WTC11 (cell line): ENCODE measurements at places on chromosomes 4 and X.
A peak's percentile ranks its signal among the peaks of the same experiment; 100 is the strongest.

- no peak for DNase-seq
Measured at GRCh38 chrX:38357747-38358673, 5.6 kb downstream of the OTC start.

DNA sequence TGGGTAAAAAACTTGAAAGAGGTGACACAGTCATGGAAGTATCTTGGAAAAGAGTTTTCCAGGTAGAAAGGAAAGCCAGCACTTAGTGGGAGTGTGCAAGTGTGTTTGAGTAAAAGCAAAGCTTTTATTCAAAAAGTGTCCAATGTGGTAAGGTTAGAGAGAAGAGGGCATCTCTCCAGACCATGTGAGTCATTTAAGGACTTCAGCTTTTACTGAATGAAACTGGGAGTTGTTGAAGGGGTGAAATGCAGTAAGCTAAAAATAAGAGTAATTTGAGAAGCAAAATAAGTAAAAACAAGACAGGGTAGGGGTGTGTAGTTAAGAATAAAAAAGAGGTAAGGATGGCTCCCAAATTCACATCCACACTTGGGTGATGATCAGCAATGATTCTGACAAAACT lies 238.9 kb downstream of the SLC7A11 start:
- no peak for DNase-seq

GRCh38 chr4:179028321-179028720 lies 1586.1 kb upstream of the AGA start:
- no peak for DNase-seq

GRCh38 chrX:44974451-44974850 lies 101.5 kb downstream of the KDM6A start:
- DNase-seq, result no peak

- DNase-seq, result no peak
Measured at GRCh38 chr4:39324446-39324845, 41.7 kb downstream of the RFC1 start.

GRCh38 chr4:67603310-67604028 lies 44.9 kb downstream of the STAP1 start:
- DNase-seq, result no peak

DNA sequence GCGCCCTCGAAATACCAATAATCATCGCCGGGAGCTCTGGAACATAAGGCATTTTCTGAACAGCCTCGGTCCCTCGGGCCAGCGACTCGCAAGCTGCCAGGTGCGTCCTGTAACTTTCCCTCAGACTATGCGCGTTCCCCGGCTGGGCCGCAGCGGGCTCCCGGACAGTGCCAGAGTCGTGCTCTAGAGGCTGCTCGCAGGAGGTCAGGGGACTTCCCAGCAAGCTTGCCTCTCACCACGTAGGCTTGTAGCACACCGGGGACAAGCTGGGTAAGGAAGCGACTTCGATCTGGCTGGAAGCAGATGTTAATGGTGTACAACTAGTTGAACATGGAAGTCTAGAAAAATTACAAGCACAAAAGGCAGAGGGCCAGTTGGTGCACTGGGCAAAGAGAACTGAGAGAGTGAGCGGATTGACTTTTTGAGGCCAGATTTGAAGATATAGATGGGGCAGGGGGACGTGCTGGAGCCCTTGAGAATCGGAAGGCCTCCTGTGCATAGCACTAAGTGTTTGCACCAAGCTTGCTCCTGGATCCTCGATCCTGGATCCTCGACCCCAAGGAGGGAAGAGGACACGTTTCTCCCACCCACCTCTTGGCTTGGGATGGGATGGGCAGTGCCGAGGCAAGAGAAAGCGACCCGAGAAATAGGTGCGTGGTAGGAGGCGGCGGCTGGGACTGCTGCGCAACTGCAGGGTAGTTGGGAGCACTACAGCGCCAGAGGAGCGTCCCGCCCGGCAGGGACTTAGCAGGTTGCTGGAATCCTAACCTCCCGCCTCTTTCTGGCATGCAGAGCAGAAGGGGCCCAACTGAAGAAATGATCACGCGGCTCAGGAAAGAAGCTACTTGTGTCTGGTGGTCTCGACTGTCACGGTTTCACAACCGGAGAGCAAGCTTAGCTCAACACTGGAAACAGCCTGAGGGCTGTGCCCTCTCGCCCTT lies 19.9 kb upstream of the ZIC3 start:
- peak; percentile 29 for DNase-seq

- DNase-seq, result no peak
Measured at GRCh38 chr4:165288226-165288625, 39.2 kb upstream of the MSMO1 start.

DNA sequence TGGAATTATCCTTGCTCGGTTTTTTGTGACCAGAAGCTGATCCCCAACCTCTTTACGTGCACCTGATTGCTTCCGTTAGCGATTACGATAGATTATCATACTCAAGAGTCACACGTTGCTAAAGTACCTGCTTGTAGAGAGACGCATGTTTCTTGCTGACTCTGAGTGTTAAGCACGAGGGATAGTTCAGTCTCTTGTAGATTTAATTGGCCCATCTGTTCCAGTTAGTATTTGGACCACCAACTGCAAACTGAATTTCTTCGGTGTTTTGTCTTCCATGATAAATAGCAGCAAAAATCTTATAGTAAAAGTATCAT lies 516 bp upstream of the COX18 start:
- DNase-seq, result no peak

DNA sequence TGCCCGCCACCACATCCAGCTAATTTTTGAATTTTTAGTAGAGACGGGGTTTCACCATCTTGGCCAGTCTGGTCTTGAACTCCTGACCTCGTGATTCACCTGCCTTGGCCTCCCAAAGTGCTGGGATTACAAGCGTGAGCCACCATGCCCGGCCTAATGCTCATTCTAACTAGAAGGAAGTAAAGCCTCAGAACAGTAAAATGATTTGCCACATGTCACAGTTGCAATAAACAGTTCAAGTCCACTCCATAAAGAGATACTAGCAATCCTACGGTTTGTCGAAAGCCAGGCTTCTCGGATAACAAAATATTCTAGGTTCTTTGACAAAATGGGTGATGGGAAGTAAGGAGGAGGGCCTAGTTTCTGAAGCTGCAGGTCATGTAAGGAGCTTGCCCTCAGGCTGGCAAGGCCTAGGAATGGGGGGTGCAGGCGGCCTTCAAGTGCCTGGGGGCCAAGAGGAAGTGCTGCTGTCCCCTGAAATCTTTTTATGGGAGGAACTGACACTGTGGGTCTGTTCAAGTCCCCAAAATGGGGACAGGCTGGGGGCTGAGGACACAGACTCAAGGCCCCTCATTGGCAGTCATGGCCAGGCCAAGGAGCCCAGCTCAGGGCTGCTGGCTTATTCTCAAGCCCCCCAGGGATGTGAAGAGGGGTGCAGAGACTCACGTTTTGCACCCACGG lies 31.8 kb upstream of the ACSL1 start:
- DNase-seq, result no peak

GRCh38 chr4:78056265-78057129 lies 626 bp upstream of the FRAS1 start:
- DNase-seq, result peak; percentile 80

GRCh38 chr4:177356921-177357320 lies 47.2 kb downstream of the NEIL3 start:
- no peak for DNase-seq

GRCh38 chr4:90328558-90328957 lies 201.4 kb downstream of the CCSER1 start:
- DNase-seq, result no peak

- DNase-seq, result no peak
Measured at GRCh38 chr4:156746111-156746510, 225.5 kb downstream of the PDGFC start.

DNA sequence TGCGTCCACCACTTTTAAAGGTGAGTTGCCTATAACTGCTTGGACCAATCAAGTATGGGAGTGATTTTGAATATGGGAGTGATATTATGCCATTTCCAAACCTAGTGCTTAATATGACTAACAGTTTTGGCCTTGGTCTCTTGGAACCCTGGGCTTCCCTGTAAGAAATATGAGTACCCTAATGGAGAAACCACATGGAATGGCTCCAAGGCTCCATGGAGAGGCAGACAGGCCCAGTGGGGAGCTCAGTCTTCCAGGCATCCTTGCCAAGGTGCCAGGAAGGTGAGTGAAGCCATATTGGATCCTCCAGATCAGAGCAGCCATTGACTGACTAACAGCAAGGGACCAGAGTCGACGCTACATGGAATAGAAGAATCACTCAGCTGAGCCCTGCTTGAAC lies 53.2 kb downstream of the MAML3 start:
- DNase-seq, result no peak

GRCh38 chr4:186936496-186937375 lies 213.1 kb upstream of the FAT1 start:
- DNase-seq, result no peak

- DNase-seq, result no peak
Measured at GRCh38 chr4:110184791-110185155, 13.6 kb downstream of the ELOVL6 start.

GRCh38 chr4:35166466-35166865 lies 1077.8 kb downstream of the ARAP2 start:
- DNase-seq, result no peak

DNA sequence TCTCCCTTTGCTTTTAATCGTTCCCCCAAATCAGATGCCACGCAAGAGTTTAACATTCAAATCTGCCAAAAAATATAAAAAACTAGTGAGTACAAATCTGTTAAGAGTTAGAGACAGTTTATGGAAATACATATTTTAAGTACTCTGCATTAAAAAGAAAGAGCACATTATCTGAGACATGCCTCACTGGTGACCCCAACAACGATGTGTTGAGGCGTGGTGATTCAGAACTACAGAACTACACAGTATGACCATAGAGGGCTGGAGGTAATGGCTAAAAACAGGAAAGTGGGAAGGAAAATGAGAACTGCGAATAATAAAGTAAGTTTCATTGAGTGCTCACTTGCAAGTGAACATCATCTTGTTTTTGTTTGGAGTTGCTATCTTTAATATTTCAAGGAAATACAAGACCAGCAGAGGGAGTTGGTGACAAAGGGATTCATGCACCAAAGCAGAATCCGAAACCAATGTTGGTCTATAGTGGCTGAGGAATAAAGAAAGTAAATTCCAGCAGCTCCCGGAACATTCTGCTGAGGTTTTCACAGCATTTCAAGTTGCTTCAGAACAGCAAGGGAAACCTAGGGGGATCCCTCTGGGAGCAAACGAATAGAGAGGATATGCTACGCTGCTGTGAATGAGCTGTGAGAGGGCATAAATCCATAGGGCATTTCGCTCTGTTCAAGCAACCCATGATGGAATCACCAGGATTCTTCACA lies 92.2 kb downstream of the DCHS2 start:
- no peak for DNase-seq

GRCh38 chrX:19966056-19966455 lies 24.8 kb downstream of the BCLAF3 start:
- DNase-seq, result no peak

GRCh38 chrX:12580548-12580947 lies 210.7 kb upstream of the PRPS2 start:
- DNase-seq, result no peak

GRCh38 chrX:78659955-78660354 lies 827 bp upstream of the RTL3 start:
- DNase-seq, result no peak

DNA sequence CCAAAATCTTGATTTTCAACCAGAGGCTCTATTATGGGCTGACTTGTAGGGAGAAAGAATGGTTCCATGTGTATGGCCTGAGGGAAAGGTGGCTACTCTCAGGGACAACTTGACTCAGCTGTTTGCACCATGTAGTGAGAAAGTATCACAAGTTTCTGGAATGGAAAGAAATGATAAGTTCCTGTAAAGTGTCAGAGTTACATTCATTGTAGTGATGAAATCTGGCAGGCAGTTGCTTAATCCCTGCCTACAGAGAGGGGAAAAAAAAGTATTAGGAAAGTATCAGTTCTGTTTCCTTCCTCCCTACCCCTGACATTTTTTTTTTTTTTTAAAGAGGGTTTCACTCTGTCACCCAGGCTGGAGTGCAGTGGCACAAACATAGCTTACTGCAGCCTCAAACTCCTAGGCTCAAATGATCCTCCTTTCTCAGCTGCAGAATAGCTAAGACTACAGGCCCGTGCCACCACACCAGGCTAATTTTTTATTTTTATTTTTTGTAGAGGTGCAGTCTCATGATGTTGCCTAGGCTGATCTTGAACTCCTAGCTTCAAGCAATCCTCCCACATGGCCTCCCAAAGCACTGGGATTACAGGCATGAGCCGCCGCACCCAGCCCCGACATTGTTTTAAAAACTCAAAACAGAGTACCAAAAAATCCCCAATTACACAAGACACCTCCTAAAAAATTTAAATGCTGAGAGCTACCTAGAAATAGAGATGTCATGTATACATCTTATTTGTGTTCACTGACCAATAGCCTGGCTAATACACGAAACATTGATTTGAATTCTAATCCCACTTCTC lies 4.8 kb upstream of the FBXL5 start:
- DNase-seq, result no peak

DNA sequence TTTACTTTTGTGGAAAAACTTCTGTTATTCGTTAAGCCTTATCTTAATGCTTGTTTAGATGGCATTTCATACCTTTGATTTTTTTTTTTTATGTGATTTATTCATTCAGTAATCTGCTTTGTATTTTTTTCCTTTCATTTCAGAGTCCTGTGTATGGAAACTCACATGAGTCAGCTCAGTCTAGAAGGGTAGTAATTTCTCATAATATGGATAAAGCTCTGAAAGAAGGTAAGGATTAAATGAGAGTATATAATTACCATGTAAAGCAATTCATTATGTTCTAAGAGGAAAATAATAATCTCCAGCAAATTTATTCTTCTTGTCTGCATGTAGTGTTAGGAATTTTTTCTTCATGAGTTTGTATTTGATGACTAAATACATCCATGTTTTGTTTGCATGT lies 37.8 kb downstream of the SNX25 start:
- no peak for DNase-seq

DNA sequence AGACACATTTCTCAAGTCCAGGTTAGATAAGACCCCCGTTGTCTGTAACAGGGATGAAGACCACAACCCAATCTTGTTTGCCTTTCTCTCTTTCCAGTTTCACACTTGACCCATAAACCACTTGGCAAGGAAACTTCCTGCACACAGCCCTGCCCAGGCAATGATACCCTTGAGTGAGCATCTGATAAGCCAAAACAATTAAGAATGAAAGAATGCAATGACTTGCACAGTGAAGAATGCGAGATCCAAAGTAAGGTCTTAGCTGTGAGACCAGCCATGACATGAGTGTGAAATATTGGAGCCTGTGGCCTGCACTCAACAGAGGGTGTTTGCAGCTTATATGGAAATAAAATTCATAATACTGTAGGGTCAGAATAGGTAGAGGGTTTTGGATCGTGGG lies 37.9 kb upstream of the MXRA5 start:
- DNase-seq, result no peak
